ENCODE measurements at places on chromosomes 6 and 20. TPM values are rescaled to one million over a fixed set of nuclear protein-coding genes. Genes with fewer than 3 reads are reported as not detected.

DNA sequence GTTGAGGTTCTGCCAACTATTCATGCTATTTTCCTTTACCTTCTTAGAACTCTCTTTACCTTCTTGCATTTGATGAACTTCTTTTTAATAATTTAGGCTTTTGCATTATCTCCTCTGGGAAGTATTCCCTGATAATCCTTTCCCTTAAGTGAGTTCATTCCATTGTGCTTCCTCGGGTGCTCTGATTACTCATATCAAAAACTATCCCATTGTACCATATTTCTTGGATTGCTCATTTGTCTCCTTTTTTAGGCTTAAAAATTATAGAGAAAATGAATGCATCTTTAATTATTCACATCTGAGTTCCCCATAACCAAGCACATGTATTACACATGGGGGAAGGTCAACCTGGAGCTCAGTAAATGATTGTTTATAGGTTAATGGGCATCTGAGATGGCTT is 2.5 kb downstream of the CALHM4 start:
- no peak for DNase-seq

- no peak for DNase-seq
Observed at GRCh38 chr20:45032781-45033180, 66.5 kb downstream of the STK4 start.

DNA sequence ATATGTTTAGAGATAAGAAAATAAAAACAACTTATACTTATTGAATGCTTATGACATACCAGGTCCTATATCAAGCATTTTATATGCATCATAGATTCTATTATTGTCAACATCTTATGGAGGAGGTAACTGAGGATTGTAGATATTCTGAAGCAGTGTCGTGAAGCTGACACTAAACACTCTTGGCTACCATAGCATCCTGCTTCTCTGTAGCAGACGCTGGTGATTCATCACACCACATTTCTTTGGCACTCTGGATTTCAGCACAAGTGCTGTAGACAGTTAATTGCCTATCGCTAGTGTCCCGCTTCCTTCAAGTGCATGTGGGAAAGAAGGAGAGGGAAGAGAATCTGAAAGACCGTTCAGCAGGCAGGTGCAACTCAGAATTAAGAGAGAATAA is 317.1 kb downstream of the PLCB1 start:
- no peak for DNase-seq

GRCh38 chr20:50187403-50188051 is 3.1 kb upstream of the CEBPB start:
- no peak for DNase-seq

- no peak for DNase-seq
Observed at GRCh38 chr6:168884050-168884645, 369.5 kb downstream of the THBS2 start.

DNA sequence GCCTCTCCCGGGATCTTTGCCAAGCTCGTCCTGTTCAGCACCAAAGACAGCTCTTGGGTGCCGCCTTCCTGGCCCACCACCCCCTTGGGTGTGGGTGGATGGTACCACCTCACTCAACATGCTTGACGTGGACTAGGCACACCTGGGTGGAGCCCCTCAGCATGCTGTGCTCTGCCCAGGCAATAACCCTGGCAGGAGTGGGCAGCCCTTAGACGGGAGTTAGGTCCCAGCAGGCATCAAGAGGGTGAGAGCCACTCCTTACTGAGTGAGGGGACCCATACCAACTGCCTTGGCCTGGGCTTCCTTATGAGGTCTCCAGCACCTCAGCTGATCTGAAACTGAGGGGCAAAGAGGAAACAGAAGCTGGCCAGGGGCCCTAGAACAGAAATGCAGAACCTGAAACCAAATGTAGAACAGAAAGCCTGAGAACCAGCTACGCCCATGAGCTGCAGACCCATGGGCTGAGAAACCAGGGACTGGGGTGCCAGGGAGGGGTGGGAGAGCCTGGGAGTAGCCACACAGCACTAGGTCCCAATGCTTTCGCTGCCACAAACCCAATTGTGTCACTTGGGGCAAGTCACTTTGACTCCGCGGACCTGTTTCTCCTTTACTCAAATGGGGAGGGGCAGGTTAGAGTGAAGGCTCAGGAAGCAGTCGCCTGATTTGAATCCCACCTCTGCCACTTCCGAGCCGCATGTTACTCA is 2.0 kb downstream of the FGD2 start:
- DNase-seq = no peak

SLC22A16 gene
- total RNA-seq = not detected

- no peak for DNase-seq
Observed at GRCh38 chr6:119037941-119038623, 40.4 kb downstream of the FAM184A start.
